Glomerular endothelial cell (primary cell): ENCODE measurements at places on chromosomes 7 and 10.
A peak's percentile ranks its signal among the peaks of the same experiment; 100 is the strongest.

DNA sequence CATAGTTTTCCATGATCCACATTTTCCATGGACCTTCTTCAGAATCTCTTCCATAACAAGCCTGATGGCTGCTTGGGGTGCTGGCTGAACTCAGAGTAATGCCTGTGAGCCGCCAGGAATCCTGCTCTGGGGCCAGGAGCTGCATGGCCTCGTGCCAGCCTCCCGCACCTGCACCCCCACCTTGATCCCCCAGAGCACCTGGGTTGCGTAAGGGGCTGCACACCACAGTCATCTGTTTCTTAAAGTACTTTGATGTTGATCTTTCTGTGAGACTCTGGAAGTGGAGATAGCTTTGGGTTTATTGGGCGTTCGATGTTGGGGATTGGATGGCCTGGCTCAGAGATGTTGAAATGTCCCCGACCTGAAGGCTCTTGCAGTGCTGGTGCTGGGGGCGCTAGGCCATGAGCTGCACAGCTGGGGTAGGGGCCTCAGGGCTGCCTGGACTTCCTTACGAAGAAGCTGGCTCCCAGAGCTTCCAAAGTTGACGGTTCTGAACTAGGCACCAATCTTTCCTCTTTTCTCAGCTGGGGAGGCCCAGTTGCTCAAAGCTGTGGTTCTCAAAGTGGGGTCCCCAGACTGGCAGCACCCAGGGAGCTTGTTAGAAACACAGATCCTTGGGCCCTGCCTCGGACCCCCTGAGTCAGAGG is 534.0 kb downstream of the DNAJB6 start:
- DNase-seq: no peak

DNA sequence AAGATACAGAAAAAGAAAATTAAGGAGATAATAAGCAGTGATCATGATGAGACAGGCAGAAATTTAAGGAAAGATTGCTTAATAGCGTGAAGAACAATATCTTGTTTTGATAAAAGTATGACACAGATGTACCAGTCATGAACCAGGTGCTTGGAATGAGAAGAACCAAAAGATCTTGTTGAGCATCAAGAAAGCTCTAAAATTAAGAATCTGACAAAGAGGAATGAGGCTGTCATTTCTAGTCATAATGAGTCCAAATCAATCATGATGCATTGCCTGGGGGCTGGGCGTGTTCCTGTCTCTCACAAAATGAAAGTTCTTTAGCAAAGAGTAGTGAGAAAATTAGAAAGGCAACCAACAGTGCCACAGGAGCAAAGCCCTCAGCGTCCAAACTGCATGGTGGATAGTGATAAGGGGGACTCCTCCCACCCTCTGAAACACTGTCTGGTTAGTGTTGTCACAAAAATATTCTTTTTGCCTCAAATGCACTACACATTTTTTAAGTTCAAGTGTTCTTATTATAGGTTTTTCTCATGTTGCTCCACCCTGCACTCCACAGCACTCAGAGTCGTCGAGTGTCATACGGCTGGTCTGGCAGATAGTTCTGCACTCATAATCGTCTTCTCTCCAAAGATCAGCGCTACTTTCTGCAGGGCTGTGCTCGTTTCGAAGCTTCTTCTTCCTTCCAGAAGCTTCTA is 439.6 kb downstream of the TNS3 start:
- DNase-seq: no peak

GRCh38 chr10:29613791-29614190 is 21.0 kb downstream of the SVIL start:
- no peak for DNase-seq

- DNase-seq: no peak
Measured at GRCh38 chr10:80589726-80590373, 52.1 kb downstream of the SH2D4B start.

DNA sequence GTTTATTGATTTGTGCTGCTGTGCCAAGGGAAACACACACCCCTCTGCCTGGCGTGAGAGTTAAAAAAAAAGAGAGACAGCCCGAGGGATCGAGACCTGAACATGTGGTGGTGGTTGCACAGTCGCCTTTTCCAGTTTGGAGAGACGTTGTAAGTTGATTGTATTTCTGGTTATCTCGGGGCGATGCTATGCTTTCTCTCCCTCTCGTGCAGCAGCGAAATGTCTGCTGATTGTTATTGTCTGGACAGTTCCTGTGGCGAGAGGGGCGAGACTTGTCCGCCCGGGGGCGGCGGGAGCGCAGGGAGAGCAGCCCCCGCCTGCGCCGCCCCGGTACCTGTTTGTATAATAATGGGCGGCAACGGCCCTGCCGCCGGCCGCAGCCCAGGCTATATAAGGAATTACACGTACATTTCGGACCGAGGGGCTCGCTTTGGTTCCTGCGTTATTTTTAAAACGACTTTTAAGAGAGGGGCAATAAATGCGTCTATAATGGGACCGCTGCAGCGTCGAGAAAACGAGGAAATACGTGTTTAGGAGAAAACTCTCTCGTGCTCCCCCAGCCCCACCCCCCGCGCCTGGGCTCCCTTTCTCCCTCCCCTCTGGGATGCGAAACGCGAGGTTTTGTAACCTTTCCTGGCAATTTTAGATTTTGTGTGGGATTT is 1.7 kb downstream of the ZEB1 start:
- no peak for DNase-seq

- no peak for DNase-seq
Measured at GRCh38 chr7:128868624-128869137, 6.0 kb downstream of the ATP6V1F start.

- no peak for DNase-seq
Measured at GRCh38 chr10:26372513-26373354, 65.4 kb upstream of the APBB1IP start.

DNA sequence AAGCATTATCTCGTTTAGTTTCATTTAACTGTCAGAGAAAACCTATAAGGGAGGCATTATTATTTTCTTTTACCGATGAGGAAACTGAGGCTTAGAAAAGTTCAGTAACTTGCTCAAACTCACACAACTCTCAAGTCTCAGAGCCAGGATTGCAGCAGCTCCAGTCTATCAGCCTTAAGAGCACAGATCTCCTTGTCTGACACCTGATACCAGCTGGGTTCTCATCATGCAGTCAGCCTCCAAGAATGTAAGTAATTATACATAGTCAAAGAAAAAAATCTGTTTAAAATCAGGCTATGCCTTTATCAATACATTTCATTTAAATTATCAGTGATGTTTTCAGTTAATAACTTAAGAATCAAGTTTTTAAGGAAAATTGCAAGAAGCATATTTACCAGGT is 236.6 kb upstream of the TCF7L2 start:
- no peak for DNase-seq

GRCh38 chr7:43803865-43804264 is 45.4 kb downstream of the BLVRA start:
- DNase-seq: no peak

DNA sequence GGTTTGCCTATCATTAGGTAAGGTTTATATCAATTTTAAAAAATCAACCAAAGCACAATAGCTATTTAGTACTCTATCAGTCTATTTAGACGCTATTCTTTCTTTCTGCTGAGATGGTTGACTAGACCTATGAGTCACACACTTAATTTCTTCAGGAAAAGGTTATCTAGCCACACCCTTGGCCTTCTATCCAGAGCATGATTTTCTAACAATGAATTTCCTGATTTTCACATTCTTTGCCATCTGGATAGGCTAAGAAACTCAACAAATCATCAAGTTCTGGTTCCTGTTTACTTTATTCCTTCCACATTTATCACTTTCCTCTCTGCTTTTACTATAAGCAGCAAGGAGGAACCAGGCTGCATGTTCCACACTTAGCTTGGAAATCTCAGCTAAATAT is 8.1 kb downstream of the PRPS1L1 start:
- peak; percentile 72 for DNase-seq

DNA sequence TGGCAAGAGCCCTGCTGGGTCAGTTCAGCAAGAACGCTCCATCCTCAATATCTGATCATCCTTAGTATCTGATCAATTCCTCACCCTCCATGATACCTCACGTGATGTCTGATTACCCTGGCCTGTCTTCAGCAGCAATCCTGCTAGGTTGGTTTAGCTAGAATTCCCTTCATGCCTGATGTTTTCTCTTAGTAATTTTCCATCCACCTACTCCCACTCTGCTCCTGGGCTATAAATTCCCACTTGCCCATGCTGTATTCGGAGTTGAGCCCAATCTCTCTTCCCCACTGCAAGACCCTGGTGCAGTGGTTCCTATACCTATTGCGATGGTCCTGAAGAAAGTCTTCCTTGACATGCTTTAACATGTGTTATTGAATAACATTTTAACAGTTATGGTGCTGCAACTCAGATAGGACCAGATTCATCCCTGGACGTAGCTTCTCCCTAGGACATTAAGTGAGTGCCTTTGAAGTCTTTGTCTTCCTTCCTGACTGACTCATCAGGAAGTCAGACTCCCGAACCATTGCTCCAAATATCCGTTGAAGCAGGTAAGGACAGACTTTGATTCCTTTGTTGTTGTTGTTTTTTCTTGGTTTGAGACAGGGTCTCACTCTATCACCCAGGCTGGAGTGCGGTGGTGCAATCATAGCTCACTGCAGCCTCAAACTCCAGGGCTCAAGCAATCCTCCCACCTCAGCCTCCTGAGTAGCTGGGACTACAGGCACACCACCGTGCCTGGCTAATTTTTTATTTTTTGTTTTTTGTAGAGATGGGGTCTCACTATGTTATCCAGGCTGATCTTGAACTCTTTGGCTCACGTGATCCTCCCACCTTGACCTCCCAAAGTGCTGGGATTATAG is 29.4 kb upstream of the CLDN3 start:
- no peak for DNase-seq

DNA sequence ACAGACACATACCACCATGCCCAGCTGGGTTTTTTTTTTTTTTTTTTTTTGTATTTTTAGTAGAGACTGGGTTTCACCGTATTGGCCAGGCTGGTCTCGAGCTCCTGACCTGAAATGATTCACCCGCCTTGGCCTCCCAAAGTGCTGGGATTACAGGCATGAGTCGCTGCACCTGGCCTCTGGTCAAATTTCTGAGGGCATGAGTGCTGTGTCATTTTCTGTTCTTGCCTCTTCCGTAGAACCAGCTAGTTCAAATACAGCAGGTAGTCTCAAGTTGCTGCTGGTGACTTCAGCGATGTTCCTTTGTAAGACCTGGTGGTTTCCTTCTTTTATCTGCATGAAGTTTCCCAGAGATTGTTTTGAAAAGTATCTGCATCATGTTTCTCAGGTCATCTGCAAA is 134.8 kb upstream of the SHH start:
- no peak for DNase-seq

DNA sequence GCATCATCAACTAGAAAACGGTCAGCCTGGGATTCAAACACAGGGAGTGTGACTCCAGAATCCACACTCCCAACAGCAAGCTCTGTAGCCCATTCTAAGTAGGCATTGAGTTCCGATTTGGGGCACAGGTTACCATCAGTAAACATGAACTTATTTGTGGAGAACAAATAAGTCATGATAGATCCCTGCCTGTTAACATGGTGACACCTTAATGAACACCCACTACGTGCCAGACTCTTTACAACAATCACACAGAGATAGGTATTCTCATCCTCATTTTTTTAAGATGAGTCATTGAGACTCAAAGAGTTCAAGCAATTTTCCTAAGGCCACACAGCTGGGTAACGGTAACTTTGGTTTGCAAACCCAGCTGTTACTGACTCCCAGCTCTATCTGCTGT is 91.5 kb downstream of the LYZL2 start:
- DNase-seq: no peak

GRCh38 chr7:141706239-141707064 is 1.7 kb upstream of the WEE2 start:
- DNase-seq: no peak

DNA sequence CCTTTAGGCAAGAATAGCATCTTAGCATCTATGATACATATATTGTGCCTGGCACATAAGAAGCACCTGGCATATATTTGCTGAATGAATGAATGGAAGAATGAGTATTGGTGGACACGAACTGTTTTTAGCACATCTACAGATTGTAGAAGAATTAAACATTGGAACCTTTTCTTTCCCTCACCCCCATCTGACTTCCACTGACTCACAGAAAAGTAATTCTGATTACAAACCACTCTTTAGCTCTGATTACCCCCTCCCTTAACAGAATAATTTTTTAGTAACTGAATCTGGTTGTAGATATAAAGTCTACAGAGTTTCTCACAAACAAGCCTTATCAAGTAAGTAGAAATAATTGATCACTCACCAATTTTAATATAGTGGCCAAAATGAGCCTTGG is 31.9 kb downstream of the SLC26A4 start:
- no peak for DNase-seq
